ENCODE measurements at places on chromosomes 5 and 9. TPM values are rescaled to one million over a fixed set of nuclear protein-coding genes. Genes with fewer than 3 reads are reported as not detected.

DNA sequence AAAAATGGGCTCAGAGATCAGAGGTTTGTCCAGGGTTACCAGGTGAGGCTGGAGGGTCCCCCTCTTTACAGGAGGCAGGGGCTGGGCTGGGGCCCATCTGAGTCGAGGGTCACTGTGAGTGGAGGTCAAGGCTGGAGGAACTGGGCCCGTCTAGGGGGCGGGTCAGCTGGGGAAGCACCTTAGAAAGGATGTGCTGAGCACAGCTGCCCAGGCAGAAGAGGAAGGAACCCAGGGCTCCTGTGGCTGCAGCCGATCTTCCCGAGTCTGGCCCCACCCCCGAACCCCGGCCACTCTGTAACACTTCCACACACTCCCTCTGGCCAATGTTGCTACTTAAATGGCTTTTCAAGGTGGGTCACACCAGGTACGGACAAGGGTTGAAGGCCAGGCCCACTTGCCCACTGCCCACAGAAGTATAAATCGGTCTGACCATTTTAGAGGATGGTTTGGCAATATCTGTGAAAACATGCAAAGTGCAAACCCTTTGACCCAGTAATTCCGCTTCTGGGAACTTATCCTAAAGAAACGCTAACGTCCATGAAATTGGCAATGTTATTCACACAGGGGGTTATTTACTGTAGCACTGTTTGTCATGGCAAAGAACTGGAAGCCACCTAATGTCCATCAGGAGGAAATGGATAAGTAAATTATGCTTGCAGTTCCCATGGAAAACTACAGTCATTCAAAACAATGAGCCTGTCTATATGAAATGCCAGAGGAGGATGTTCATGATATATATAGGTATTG lies 30.5 kb upstream of the EEIG1 start:
- peak; percentile 47 for DNase-seq

DNA sequence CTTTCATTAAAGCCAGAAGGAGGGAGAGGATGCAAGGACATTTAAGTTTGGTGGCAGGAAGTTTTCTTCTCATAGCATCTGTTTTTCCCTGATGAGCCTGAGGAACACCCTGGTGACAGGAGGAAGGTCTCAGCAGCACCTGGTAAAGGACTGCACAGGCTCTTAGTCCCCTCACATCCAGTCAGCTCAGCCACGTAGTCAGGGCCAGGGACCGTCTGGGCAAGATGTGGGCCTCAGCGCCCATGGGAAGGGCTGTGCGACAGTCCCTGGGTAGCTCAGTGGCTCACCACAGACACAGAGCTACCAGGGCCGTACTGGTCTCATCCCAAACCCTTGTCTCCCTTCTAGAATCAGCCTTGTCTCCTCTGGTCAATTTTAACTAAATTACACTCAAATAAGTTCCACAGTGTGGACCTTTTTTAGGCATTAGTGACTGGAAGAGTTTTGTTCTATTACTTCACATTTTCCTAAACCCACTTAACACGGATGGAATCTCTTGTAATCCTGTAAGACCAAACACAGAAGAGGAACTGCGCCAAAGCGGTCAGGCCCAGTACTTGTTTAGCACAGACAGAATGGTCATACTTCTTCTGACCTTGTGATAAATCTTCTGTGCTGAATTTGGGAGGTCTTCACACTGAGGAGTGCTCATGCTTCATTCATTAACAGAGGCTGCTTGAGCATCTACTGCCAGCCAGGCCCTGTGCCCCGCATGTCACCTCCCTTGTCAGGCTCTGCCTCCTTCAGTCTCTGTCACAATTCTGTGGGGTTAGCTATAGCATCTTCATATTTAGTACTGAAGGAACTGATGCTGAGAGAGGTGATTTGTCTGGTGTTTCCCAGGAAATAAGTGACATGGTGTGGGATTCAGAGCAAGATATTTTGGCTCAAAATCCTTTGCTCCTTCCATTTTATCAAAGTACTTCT lies 91.4 kb downstream of the ANGPTL2 start:
- DNase-seq, result peak; percentile 83

- DNase-seq, result peak; percentile 14
These were observed 1.4 kb downstream of the RALGPS1 start for GRCh38 chr9:126915846-126916543.

DNA sequence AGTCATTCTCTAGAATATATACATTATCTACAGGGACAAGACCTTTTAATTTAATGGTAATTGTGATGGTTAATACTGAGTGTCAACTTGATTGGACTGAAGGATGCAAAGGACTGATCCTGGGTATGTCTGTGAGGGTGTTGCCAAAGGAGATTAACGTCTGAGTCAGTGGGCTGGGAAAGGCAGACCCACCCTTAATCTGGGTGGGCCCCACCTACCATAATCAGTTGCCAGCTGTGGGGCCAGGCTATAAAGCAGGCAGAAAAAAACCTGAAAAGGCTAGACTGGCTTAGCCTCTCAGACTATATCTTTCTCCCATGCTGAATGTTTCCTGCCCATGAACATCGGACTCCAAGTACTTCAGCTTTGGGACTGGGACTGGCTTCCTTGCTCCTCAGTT lies 112.2 kb upstream of the SMC2 start:
- no peak for DNase-seq

- peak; percentile 40 for DNase-seq
These were observed 96.8 kb upstream of the CCDC112 start for GRCh38 chr5:115393239-115393638.

DNA sequence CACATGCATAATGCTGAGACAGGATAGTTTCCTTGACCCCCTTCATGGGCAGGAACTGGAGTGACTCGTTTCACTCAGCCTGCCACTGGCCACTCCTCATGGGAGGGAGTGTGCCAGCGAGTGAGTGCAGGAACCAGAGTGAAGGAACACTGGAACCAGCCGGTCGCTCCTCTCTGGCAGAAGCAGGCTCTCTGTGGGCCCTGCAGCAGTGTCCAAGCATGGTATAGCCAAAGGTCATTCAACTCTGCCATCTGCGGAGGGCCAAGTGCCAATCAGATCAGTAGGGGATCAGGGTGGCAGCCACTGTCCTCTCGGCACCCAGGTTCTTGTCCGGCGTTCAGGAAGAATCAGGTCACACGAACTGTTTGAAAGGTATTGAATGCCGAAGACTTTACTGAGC lies 169.3 kb upstream of the PPP1R2B start:
- DNase-seq, result no peak

DNA sequence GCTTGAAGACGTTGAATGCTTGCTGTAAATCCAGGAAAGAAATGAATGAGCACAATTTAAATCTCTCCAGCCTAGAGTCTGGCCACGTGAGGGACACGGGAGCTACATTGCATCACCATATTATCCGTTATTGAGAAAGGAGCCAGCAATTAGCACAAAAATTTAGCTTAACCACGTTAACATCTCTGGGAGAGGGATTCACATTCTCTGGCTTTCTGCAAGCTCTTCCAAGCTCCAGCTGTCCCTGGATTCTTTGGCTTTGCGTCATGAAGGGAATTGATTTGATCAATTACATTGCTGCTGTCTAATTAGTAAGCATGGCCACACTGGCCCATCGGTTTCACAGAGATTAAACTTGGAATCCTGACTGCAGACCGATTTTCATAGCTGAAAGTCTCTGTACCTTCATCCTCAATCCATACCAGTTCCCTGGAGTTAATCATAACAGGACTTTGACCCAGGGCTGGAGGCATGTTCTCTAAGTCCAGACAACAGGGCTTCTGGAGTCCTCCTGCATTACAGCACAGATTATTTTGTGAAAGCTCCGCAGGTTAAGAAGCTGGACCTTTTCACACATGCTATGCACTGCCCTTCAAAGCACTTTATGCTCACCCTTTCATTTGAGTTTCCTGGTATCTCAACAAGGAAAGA lies 31.6 kb downstream of the ADRA1B start:
- peak; percentile 15 for DNase-seq

GRCh38 chr9:81656004-81656403 lies 33.3 kb downstream of the TLE1 start:
- no peak for DNase-seq

DNA sequence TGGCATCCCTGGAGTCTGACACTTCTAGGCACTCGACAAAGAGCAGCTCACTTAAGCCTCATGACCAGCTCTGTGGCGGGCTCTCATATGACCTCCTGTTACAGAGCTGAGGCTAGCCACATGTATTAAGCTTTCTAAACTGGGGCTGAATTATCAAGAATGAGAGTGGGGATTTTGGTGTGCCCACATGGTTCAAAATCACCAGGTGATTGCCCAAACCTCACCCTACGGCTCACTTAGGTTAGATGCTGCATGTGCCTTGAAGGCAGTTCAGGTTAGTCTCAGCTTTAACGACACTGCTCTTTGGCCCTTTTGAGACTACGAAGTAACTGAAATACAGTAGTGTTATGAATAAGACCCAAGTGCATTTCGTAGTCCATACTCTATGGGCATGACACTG lies 39.4 kb upstream of the SMIM32 start:
- DNase-seq, result no peak

- no peak for DNase-seq
These were observed 47.2 kb downstream of the RAB24 start for GRCh38 chr5:177256296-177256695.

GRCh38 chr5:91586232-91586631 lies 203.1 kb upstream of the ARRDC3 start:
- DNase-seq, result no peak

DNA sequence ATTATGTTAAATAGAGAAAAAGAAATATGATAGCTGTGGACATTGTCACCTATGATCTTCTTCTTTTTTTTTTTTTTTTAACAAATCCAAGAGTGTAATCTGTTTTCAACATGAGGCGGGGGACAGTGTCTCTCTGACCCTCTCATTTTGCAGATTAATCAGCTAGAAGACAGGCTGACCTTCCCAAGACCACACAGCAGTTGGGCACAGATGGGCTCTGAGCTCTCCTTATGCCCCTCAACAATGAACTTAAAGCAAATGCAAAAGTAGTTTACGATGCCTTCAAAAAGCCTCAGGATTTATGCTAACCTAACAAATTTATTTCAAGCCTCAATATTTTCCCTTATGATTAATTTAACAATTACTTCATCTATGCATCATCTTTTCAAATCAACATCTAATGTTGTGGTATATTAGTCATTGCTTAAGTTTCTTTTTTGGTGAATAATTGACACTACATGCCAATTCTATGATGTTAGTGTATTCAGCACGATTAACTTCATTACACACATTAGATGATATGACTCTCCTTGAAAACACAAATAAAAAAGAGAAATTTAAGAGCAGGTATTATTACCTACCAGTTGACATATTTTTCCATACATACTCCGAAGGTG lies 7.4 kb downstream of the NFIL3 start:
- DNase-seq, result no peak

- DNase-seq, result peak; percentile 52
These were observed 115.4 kb downstream of the RGS3 start for GRCh38 chr9:113578882-113579282.

DNA sequence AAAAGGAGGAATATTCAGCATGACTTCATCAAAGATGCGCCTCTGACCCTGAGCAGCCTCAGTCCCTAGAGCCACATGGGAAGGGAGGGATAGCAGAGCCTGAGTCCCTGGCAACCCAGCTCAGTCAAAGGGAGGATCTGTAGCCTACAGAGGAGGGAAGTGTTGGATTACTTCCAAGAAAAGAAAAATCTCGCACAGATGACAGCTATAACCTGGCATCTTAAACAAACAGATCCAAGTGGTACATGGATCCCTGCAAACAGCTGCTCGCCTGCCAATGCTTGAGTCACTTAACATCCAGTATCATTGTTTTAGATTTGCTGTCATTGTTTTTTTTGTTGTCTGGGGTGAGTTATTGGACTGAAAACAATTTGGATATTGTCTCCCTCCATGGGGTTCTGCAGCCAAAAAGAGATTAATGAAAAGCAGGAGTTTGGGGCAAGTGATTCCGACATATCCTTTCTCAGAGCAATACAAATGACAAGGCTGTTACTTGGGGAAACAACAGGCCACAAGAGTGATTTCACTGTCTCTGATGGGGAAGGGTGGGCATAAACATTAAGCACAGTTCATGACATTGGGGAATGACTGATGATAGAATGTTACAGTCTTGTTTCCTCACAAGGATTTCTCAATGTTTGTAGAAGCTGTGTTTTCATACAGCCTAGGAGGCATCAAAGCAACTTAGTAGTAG lies 153.5 kb upstream of the KIF2A start:
- DNase-seq, result peak; percentile 65

GRCh38 chr9:117644133-117644931 lies 59.9 kb upstream of the TLR4 start:
- peak; percentile 72 for DNase-seq

GRCh38 chr5:81105261-81105877 lies 127.8 kb upstream of the CKMT2 start:
- DNase-seq, result no peak

DNA sequence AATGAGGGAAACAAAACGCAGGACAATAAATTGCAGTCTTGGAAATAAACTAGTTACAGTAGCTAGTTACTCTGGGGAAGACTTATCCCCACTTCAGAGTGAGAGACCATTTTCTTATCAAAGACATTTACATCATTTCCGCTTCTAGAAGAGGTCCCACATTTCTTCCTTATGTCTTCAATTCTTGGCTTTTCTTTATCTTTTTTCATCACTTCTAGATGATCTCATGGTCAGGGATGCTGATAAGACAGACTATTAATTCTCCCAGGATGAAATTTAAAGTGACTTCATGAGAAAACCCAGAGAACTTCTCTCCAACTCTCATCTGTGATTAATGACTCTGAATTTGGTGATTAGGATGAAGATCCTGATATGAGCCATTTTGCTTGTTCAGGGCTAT lies 229.1 kb downstream of the MTRR start:
- DNase-seq, result peak; percentile 71

GRCh38 chr9:131845305-131846298 lies 105.7 kb upstream of the RAPGEF1 start:
- DNase-seq, result no peak

DNA sequence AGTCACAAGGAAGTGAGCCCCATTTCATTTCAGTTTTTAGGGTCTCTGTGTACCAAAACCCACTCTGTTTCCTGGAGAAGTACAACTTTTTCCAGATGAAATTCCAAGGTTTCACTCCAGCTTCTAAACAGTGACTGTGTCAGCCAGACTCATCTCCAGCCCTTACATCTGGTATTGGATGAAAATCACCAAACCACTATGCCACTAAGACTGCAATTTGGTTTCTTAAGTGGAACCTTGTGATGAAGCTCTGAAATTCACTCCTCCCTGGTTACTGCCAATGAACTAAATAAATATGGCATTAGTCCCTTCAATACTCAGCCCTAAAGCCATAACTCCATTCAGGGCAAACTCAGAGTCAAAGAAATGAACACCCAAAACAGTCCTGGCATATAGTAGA lies 211.2 kb upstream of the DAPK1 start:
- DNase-seq, result no peak

Gene PDLIM4
- 29.7 TPM for total RNA-seq

Gene GAS1
- total RNA-seq, result 86.5 TPM

Gene ESM1
- total RNA-seq, result 2.8 TPM

Gene OCLN
- total RNA-seq, result 2.4 TPM

Gene PRSS3
- total RNA-seq, result 0.09 TPM

Gene ALDH1A1
- 24.5 TPM for total RNA-seq

Gene LIX1
- 5.3 TPM for total RNA-seq

Gene LRRTM2
- total RNA-seq, result 1.0 TPM

Gene ARHGAP26
- total RNA-seq, result 15.6 TPM

Gene PLAC8L1
- 0.18 TPM for total RNA-seq

All from muscle of leg (tissue), 16 donors.